Left kidney (tissue), 8 donors: ENCODE measurements at places on chromosomes 5 and 9. TPM values are rescaled to one million over a fixed set of nuclear protein-coding genes. Genes with fewer than 3 reads are reported as not detected.

NR6A1 gene
- 1.7 TPM for polyA plus RNA-seq

ZNF367 gene
- 12.7 TPM for polyA plus RNA-seq

NANS gene
- 40.3 TPM for polyA plus RNA-seq

PCDHB16 gene
- polyA plus RNA-seq: 8.1 TPM

TNFSF8 gene
- polyA plus RNA-seq: 0.27 TPM

KIF4B gene
- polyA plus RNA-seq: 0.28 TPM
